ENCODE measurements at places on chromosomes 11 and 22. TPM values are rescaled to one million over a fixed set of nuclear protein-coding genes. Genes with fewer than 3 reads are reported as not detected.

- no peak for DNase-seq
Observed at GRCh38 chr11:128827191-128827893, 39.8 kb downstream of the KCNJ1 start.

GRCh38 chr11:60367009-60367408 lies 11.3 kb upstream of the MS4A7 start:
- DNase-seq = no peak

DNA sequence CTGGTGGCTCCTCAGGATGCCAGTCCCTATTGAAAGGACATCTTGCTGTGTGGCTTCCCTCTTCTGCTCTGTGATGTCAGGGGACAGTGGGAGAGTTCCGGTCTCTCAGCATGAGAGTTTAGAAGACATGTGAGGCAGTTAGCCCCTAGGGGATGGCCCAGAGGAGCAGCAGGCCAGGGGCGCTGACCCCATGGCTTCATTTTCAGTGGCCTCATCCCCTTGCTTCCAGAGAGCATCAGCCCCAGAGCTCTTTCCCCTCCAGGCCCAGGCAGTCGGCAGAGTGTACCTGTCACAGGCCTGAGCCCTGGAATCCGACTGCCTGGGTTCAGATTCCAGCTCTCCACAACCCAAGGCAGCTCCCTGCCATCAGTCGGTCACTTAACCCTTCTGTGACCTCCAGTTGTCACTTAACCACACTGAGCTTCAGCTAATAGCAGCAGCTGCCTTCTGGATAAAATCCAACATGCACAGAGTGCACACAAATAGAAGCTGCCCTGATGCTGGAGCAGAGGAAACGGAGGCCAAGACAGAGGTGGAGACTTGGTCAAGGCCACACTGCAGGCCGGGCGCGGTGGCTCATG lies 14.1 kb upstream of the LRRC10B start:
- peak; percentile 56 for DNase-seq

GRCh38 chr11:2114430-2115241 lies 24.6 kb downstream of the IGF2 start:
- DNase-seq = no peak

GRCh38 chr22:17112491-17113042 lies 8.6 kb downstream of the TMEM121B start:
- DNase-seq = no peak

- no peak for DNase-seq
Observed at GRCh38 chr11:43558146-43558545, 122.4 kb upstream of the HSD17B12 start.

DNA sequence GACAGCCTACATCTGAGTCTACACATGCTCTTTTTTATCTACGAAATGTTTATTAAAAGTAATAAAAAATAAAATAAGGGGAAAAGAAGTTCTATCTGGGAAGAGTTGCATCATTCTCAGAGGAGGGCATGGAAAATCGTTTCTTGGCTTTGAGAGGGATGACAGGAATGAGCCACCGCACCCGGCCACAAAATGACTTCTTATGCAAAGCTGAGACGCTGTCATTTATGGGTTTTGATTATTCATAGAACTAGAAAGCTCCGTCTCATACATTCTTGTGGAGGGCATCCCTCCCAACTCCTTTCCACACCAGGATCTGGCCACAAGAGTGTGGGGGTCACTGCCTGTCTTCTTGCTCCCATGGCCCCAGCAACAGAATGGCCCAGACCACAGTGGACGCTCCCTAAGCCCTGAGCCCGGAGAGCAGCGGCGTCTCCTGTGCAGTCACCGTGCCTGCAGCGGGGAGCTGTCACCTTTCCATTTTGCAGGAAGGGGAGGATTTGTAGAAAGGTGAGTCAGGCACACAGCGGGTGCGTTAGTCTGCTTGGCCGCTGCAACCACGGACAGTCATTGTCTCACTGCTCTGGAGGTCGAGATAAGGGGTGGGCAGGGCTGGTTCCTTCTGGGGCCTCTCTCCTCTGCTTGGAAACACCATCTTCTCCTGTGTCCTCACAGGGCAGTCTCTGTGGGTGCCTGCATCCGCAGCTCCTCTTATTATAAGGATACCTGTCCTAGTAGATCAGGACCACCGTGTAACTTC lies 1388.7 kb downstream of the BRD1 start:
- DNase-seq = no peak

DNA sequence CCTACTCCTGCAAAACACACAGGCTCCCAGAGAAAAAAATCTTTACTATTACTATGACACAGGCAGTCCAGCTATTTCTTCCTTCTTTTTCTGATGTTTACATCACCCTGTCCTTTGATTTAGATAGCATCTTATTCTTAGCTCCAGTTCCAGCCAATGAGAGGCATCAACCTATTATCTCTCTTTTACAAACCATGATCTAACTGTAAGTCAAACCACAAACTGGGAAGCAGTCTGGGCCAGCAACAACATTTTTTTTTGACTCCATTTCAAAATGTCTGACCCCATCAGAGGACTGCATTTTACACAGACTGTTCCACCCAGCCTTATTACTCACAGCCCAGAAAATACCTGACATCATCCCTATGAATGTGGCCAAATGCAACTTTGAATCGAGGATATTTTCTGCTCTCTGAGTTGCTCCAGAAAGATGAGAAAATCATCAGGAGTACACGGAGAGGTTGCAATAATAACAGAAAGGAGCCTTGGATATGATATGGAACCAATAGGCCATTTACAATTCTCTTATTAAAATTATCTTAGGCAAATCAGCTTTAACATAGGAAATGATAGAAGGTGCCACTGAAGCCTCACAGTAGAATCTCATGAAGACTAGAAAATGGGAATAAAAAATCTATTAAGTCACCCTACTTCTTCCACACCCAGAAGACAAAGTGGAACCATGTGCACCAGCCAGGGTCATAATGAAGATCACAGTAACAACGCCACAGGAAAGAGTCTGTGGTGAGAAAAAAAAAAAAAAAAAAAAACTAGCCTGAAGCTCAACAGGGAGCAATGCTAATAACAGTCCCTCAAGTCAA lies 21.2 kb downstream of the TBRG1 start:
- DNase-seq = no peak

GRCh38 chr11:2582946-2583604 lies 116.7 kb downstream of the KCNQ1OT1 start:
- peak; percentile 9 for DNase-seq

DNA sequence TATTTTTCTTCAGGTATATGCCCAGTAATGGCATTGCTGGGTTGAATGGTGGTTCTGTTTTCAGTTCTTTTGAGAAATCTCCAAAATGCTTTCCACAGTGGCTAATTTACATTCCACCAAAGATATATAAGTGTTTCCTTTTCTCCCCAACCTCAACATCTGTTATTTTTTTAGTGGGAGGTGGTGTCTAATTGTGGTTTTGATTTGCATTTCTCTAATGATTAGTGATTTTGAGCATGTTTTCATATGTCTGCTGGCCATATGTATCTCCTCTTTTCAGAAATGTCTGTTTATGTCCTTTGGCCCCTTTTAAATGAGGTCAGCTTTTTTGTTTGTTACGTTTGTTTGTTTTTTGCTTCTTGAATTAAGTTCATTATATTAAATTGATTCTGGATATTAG lies 760.2 kb downstream of the KCNA4 start:
- DNase-seq = no peak

DNA sequence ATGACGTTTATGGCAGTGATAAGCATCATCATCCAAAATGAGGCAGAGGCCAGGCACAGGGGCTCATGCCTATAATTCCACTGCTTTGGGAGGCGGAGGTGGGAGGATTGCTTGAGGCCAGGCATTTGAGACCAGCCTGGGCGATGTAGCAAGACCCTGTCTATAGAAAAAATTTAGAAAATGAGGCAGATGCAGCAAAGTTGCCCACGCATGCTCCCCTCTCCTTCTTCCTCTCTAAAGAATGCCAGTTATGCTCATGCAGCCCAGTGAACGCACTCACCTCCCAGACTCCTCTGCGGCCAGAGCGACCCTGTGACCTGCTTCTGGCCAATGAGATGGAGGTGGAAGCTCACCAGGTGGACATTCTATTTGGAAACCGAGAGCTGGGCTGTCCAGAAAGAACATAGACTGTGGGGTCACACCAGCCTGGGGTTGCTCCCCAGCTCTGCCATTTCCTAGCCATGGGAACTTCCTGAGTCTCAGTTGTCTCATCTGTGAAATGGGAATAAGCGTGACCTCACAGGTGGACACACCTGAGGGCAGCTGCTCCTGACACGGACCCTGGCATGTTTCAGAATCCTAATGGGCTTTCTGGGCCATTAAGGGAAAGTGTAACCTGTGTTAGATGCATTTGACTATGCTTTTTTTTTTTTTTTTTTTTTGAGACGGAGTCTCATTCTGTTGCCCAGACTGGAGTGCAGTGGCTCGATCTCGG lies 44.9 kb downstream of the MCM5 start:
- no peak for DNase-seq

DNA sequence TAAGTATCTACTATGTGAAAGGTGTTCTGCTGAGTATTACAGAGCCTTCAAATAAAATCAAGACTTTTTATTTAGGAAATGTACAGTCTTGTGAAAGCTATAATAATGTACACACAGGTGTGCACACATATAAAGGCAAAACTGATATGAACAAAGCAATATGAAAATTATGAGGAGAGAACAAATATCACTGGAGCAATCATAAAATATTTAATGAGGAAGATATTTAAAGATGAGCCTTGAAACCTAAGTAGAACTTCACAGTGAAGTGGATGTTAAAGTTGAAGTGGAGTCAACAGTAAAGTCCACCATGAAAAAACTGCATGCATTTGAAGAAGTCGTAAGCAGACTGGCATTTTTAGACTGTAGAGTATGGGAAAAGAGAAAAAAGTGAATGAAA lies 18.5 kb downstream of the OR51F1 start:
- DNase-seq = no peak

GRCh38 chr11:121426476-121427399 lies 25.4 kb upstream of the SORL1 start:
- DNase-seq = peak; percentile 57

- DNase-seq = no peak
Observed at GRCh38 chr11:78788533-78788932, 213.9 kb upstream of the NARS2 start.

DNA sequence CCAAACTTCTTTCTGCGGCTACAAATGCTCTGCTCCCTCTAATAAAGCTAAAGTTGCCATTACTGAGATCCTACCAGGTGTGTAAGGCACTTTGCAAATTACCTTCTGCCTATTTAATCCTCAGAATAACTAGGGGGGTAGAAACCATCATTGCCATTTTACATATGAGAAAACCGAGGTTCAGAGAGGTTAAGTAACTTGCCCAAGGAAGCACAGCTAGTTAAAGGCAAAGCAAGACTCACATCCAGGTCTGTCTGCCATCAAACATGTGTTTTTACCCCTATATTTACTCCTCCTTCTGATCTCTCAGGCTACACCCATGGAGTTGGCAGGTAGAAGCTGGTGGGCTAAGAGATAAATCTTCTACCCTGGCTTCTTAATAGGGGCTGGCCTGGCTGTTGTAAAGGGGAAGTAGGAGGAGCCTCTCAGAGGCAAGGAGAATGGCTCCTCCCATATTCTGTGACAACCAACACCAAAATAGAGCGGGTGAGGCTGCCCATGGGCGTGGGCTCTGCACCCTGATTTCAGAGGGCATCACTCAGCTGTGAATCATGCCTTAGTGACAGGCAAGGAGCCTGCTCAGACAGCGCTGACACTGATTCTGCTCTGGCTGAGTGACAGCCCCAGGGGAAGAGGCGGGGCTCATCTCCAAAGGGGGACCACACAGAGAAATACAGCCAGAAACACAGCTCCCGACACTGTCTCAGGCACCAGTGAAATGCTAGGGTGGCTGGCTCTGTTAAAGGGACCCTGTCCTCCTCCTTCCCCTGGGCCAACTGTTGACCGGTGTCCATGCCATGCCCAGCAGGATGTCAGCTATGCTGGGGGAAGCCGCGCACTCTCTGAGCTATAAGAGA lies 106.8 kb downstream of the ABTB2 start:
- DNase-seq = peak; percentile 50

DNA sequence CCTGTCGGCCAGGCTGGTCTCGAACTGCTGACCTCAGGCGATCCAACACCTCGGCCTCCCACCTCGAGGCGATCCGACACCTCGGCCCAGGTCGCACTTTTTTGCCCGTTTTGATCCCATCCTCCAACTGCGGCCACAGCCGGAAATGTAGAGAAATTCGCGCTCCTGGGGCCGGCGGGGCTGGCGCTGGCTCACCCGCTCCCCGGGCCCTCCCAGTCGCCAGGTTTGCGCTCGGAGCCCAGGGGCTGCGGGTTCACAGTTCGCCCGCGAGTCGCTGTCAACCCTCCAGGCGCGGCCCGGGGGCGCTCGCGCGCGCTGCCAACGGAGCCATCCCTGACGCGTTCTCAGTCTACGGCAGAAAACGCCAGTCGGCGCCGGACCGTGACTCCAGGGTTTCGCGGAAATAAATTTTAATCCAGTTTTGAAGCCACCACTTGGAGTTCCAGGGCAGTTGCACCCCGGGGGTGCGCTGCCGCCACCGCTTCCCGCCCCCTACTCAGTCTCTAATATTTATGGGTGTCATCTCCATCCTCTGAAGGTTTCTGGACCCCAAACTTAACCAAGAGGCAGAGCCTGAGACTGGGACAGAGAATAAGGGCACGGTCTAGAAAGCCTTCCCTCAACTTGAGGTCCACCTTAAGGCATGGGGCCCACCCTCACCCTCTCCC lies 1.5 kb upstream of the KLHDC7B start:
- DNase-seq = peak; percentile 80

The CRYBB3 gene
- not detected for total RNA-seq

The LBHD1 gene
- 2.1 TPM for total RNA-seq

The GLYAT gene
- total RNA-seq = not detected

The OR52H1 gene
- total RNA-seq = not detected

The CASP12 gene
- not detected for total RNA-seq

The RAB36 gene
- 0.47 TPM for total RNA-seq

The CABP4 gene
- 1.4 TPM for total RNA-seq

The TRIM48 gene
- total RNA-seq = not detected

The PTPRCAP gene
- total RNA-seq = 0.60 TPM

The NARS2 gene
- total RNA-seq = 17.5 TPM

The KRTAP5-2 gene
- total RNA-seq = not detected

The RASD2 gene
- 5.0 TPM for total RNA-seq

All from left ventricle myocardium inferior (tissue), 1 donor.